ENCODE measurements at places on chromosomes 2 and 18. TPM values are rescaled to one million over a fixed set of nuclear protein-coding genes. Genes with fewer than 3 reads are reported as not detected.

The CACNB4 gene
- total RNA-seq: 33.9 TPM

DNA sequence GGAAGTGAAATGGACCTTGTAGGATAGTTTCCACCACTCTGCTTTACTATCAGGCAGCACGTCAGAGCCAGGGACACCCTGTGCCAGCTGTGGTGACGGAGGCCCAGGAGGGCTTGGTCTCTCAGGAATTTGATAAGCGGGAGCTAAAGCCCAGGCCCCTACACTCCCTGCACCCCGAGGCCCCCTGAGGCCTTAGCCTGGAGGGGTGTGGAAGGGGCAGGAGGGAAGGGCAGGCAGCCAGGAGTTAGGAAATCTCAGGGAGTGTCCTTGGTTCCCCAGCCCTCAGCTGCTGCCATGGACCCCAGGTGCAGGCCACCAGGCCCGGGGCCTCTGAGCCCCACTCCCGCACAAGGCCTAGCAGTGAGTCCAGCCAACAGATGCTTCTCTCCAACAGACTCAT lies 38.2 kb downstream of the PDIA6 start:
- no peak for DNase-seq

GRCh38 chr2:182816866-182817265 lies 49.6 kb downstream of the FRZB start:
- DNase-seq: no peak

DNA sequence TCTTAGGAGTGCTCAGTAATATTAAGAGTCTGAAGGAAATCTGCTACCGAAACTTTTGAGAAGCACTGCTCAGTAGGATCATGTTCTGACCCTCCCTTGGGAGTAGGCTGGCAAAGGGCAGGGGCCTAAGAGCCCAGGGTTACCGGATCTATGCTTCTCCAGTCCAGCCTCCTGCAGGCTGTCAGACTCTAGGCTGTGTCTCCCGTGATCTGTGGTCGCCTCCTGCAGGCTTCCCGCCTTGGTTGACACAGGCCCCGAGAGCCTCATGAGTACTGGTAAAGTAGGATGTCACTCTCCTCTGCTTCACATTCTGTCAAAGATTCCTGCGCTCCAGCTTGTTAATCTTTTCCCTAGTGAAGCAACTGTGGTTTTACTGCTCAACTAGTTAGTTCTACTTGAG lies 647.8 kb upstream of the RAB6C start:
- no peak for DNase-seq

- DNase-seq: no peak
Measured at GRCh38 chr2:46554397-46554796, 75.0 kb downstream of the TMEM247 start.

The LRRTM4 gene
- total RNA-seq: 13.9 TPM

The PKDCC gene
- total RNA-seq: 172 TPM
